ENCODE measurements at places on chromosomes 12 and 14.
A peak's percentile ranks its signal among the peaks of the same experiment; 100 is the strongest.

DNA sequence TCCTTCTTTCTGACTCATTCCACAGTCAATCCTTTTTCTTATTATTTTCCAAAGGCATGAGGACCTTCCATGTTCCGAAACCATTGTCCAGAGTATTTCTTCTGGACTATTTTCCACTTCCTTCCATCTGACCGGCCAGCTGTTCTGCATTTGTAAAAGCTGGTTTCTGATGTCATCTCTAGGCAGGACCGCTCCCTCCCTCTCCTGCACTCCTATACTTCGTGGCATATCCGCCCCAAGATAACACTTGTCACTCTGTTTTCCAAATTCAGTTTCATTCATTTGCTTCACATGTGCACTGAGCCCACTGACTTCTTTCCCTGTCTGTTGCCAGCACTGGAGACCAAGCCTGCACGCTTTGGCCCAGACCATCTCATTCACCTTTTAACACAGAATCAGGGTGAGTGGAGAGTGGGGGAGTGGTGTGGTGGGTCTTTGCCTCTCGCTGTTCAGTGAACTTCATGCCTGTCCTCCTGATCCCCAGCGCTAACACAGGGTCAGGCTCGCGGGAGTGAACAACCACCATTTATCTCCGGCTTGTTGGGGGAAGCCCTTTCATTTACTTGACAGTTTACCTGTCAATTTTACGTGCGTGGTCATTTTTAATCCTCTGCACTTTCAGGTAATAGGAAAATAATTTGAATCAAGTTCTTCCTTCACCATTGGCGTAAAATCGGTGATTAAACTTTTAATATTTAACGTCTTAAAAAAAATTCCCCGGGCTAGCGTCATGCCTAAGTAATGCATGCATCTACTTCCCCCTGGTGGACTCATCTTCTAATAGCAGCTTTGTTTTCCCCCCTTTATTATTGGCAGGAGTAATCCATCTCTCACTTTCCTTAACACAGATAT lies 52.5 kb downstream of the C12orf75 start:
- DNase-seq = peak; percentile 63

GRCh38 chr14:101763941-101764709 lies 2.6 kb downstream of the PPP2R5C start:
- DNase-seq = no peak

DNA sequence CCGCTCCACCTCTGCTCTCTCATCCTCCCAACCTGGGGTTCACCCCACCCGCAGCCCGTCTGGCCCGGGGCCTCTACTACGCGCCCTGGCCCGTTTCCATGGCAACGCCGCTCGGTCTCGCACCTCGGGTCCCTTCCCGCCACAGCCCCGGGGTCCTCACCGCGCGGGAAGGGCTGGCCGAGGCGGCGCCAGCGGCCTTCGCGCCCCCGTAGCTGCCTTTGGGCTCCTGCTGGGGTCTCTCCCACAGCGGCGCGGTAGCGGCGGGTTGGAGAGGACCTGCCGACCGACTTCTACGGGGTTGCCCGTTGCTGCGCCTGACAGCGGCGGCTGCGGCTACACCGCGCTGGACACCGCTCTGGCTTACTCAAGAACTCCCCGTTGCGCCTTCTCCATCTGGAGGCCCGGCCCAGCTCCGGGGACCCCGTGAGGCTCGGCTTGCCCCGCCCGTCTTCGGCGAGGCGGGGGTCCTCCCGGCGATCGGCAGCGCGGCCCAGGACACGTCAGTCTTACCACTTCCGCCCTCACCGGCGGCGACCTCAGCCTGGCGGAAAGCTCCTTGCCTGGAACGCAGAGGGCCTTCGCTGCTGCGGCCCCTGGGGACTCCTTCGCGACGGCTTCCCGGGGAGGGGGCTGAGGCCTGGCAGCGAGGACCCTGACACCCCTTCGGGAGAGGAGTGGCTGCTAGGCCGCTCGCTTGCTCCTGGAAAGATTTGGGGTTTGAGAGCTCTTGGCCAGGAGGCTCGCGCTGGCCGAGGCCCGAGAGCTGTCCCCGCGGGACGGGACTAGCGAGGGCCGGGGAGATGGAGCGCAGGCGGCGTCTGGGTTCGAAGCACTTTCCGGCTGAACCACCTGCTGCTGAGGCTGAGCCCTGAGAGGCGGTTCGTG lies at the start of gene TM9SF1:
TSS of gene TM9SF1 (minus strand) at position 256 of the 885 bp plus-strand sequence. CDS start 422 bp downstream, outside the sequence.
- peak; percentile 76 for DNase-seq

DNA sequence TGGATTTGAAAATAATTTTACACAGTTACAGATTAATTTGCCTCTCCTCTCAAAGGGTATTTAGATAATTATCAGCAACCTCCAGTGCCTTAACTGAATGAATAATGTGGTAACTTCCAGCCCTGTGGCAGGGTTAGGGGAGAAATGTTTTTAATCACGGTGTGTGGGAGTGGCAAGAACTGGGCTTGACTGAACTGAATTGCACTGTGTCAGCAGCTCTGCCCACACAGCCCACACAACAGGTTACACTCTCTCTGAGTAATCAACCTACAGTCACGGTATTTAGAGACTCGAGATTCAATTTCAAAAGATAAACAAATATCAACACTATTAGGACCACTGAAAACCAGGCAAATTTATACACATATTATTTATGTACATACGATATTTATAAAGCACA lies 198.5 kb downstream of the KCNC2 start:
- DNase-seq = no peak

- no peak for DNase-seq
These were observed 16.6 kb downstream of the FBRSL1 start for GRCh38 chr12:132506328-132507160.

- no peak for DNase-seq
These were observed 695.3 kb downstream of the DIO2 start for GRCh38 chr14:79516009-79516408.
